Hematopoietic multipotent progenitor cell treated with erythropoietin and hydrocortisone succinate and interleukin-3 and kit ligand, for 6 days (in vitro differentiated cells): ENCODE measurements at places on chromosomes 2 and 18.

GRCh38 chr2:51920509-51920908 lies 888.6 kb upstream of the NRXN1 start:
- no peak for DNase-seq

GRCh38 chr2:158103411-158104012 lies 1.8 kb downstream of the UPP2 start:
- DNase-seq = no peak

GRCh38 chr18:24791751-24792545 lies 331.5 kb downstream of the HRH4 start:
- DNase-seq = no peak

- DNase-seq = no peak
Observed at GRCh38 chr18:48728204-48728833, 189.5 kb downstream of the CTIF start.

DNA sequence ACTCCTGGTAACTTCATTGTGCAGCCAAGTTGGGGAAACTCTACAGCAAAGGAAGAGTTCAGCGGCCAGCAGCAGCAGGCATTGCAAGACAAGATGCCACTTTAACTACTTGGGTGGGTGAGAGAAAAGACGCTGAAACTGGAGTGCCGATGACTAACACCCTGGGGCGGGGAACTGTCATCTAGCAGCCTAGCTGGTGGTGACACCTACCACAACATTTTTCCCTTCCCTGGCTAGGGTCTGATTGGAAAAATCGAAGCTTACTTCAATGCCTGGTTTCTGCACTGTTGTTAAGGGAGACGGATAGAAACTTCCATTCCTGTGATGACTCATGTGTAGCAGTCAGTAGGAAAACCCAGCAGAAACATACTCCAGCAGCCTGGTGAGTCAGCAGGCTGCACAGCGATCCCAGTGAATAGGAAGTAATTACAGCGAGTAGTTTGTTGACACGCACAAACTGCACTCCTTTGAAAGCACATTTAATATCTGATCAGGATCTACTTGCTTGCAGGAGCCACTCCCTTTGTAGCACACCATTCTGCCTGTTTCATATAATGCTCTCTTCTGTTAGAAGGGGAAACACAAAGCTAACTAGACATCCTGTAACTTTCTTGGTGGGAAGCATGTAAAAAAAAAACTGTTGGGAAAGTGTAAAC lies 62.1 kb upstream of the MAPRE2 start:
- DNase-seq = peak; percentile 85

- DNase-seq = no peak
Observed at GRCh38 chr18:3250237-3251107, 2.9 kb downstream of the MYL12A start.

DNA sequence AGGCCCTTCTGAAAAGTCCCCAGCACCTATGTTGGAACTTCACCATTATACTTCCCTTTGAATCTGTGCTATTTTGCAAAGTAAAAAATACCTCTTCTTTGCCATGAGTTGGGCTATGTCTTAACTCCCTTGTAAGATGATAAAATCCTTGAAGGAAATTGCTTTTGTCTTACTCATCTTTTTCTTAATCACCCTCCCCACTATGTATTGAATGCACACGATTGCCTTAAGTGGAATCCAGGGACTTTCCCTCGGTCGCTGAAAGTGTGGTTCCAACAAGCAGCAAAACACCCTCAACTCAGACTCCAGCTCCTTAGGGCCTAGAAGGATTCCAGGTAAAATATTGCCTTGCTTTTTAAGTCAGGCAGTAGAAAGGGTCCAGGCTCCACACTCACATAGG lies 173.2 kb upstream of the ARL4C start:
- DNase-seq = no peak

DNA sequence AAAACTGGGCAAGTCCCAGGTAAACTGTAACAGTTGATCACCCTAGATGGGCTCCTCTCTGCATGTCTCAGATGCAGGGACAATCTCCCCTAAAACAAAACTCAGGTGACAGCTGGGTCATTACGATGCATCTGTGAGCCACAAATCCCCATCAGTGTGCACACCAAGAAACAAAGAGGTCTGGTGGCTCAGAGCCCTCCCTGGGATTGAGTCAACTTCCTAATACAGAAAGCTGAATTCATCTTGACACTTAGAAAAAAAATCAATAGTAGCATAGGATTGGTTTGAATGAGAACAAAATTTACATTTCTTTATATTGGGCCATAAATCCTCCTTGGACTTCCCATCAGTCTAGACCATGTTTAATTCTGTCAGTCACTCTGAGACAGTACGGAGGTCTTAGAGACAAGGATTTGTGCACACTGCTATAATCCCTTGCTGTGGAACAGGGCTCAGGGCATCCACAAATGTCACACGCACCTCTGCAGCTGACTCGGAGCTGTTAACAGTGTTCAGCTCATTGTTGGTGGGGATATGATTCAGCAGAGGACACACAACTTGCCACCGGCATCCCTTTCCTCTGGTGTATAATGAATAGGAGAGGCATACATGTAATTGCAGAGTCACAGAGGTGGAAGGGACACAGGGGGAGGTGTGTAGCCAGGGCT lies 44.5 kb upstream of the DAPL1 start:
- no peak for DNase-seq

GRCh38 chr2:88503771-88504170 lies 51.3 kb upstream of the FOXI3 start:
- DNase-seq = no peak

DNA sequence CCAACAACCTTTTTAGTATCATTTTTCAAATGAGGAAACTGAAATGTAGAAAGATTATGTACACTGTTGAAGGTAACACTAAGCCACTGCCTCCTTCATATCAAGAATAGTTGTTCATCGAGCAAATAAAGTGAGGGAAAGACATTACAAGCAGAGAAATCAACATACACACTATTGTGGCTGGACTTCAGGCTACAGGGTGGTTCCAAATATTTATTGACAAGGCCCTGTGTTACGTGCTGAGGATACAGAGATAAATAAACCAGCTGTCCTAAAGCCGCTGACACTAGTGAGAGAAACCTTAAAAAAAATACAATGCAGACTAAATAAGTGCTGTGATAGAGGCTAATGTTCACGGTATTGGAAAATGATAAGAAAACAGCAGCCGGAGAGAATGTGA lies 1.9 kb upstream of the LNPK start:
- peak; percentile 6 for DNase-seq

DNA sequence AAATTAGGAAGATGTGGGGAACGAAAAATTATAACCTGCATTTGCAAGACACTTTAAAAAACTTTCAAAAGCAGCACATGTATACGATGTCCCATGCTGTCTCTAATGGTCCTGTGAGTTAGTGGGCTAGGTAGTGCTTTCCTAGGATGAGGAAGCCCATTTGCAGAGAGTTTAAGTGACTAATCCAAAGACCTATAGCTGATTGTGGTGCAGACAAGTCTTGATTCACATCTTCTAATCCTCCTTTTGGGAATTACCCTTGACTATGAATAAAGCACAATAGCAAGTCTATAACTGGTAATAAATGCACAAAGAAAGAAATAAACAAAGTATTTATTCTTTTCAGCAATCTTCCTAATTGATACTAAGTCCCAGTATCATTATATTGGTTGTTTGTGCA lies 234.6 kb upstream of the FANCL start:
- DNase-seq = no peak

GRCh38 chr2:209044307-209044706 lies 379.5 kb upstream of the MAP2 start:
- no peak for DNase-seq

DNA sequence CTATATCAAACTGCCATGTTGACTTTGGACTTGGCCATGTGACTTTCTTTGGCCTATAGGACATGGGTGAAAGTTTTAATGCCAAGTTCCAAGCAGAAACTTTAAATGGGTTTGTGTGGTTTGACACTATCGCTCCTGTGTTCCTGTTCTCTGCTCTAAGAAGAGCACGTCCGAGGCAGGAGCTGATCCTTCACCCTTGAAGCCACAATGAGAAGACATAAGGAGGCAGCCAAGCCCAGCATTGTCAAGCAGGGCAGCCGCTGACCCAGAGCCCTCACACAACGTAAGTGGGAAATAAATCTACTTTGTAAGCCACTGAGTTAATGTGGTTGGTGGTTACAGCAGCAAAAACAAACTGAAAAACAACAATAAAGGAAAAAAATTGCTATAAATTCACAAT lies 422.4 kb downstream of the PID1 start:
- DNase-seq = no peak

- DNase-seq = no peak
Observed at GRCh38 chr2:200829258-200829655, 17.5 kb downstream of the BZW1 start.

- no peak for DNase-seq
Observed at GRCh38 chr2:182606728-182607681, 109.1 kb upstream of the DNAJC10 start.

DNA sequence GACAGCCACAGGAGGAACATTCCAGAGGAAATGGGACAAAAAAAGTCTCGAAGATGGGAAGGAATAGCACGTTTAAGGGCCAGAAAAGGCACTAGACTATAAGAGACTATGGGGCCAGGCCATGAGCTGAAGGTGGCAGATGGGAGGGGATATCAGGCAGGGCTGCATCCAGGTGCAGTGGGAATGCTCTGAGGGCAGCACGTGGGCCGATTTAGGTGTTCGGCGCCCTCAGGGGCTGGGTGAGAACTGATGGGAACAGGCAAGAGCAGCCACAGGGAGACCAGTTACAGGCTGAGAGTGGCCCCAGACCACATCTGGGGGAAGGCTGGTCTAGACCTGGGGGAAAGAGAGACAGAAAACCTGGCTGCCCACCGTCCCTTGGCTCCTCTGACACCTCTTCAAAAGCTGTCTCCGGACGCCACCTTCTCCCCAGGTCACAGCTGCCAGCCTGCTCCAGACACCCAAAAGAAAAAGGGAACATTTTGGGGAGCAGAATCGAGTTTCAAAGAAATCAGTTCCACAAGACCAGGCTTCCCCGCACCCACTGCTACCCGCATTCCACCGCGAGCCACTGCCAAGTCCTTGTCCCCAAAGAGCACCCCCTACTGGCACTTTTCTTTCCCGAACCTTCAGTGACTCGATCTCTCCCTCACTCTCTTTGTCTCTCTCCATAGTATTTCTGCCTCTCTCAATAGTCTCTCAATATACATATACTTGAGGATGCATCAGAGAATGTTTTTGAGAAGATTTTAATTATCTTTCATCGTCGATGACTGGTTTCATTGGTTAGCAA lies 190.1 kb upstream of the AGAP1 start:
- no peak for DNase-seq

DNA sequence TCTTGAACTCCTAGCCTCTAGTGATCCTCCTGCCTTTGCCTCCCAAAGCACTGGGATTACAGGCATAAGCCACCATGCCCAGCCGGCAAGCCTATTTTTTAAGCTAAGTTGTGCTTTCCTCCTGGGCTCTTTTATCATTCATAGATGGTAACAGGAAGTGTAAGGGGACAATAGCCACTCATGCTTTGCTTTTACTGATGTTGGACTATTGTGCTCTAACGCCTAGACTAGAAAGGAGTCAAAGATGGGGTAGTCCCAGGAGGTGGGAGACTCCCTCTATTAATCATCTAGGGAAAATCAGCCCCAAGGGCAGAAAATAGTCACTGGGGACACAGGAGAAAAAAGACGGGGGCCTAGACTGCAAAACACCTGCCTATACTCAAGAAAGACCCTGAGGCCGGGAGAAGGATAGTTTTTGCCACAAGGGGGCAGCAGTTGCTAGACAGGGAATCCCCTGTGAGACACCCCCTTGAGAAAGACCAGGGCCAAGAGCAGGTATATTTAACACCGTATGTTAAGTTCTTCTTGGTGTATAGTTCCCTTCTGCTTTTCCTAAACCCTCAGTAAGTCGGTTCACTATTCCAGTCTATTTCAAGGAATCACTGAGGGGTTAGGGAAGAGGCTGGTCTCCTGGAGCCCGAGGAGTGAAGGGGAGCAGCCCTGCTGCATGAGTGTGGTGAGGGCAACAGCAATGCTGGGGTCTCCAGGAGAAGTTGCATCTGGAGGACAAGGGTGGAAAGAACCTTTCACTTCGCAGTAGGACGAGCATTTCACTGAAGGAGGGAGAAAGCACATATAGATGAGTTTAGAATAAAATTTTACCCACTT lies 2.1 kb upstream of the CXCR1 start:
- peak; percentile 81 for DNase-seq

DNA sequence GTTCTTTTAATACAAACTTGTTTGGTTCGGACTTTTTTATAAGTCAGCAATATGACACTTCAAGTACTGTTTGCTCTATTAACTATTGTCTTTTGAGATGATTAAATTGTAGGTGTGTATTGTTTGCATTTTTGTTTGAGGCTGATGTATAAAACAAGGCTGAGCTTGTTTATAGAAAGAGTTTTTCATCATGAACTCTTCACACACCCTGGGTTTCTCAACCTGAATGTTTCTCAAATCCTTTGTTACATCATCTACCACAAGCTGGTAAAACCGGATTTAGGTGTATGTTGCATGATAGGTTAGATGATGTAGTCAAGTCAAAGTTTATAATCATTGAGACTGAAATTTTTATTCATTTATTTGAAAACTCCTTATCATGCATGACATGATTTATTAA lies 335.2 kb upstream of the LRATD1 start:
- no peak for DNase-seq

DNA sequence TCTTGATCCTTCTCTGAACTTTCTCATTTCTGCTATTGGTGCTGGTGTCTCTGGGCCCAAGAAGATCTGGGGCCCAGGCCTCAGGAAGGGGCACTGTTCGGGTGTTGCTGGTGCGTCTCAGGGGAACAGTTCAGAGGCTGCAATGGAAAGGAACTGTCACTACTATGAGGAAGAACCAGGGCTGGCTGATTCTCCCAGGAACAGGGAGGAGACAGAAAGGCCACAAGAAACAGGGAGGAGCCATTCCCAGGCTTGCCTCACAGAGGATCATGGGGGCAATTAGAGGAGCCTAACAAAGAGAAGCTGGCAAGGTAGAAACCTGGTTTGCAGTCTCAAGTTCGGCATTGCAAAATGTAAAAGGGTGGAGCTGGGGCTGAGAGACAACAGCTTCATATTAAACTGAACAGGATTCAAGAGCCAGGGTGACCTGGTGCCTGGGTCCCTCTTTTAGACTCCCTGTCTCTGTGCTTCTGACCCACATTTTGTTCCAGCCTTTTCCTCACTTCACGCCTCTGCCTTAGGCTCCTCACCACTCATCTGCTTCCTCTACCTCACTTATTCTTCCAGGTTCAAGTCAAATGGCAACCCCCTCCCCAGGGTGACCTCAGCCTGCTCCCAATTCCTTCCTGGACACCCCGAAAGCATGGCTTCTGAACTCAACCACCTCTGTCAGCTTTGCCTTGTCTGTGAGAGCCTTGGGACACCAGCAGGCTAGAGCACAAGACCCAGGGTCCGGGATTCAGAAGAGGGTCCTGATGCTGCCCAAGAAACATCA lies 58.4 kb downstream of the GYPC start:
- no peak for DNase-seq
